ENCODE measurements at places on chromosomes 13 and 19.

- DNase-seq: no peak
Observed at GRCh38 chr13:51612867-51613266, 28.6 kb downstream of the WDFY2 start.

DNA sequence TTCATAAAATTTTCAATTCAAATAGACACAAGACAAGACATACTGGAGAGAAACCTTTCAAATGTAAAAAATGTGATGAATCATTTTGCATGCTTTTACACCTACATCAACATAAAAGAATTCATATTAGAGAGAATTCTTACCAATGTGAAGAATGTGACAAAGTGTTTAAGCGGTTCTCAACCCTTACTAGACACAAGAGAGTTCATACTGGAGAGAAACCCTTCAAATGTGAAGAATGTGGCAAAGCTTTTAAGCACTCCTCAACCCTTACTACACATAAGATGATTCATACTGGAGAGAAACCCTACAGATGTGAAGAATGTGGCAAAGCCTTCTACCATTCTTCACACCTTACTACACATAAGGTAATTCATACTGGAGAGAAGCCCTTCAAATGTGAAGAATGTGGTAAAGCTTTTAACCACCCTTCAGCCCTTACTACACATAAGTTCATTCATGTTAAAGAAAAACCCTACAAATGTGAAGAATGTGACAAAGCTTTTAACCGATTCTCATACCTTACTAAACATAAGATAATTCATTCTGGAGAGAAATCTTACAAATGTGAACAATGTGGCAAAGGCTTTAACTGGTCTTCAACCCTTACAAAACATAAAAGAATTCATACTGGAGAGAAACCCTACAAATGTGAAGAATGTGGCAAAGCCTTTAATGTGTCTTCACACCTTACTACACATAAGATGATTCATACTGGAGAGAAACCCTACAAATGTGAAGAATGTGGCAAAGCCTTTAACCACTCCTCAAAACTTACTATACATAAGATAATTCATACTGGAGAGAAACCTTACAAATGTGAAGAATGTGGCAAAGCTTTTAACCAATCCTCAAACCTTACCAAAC, 24.6 kb upstream of the ZNF431 start:
- DNase-seq: no peak

DNA sequence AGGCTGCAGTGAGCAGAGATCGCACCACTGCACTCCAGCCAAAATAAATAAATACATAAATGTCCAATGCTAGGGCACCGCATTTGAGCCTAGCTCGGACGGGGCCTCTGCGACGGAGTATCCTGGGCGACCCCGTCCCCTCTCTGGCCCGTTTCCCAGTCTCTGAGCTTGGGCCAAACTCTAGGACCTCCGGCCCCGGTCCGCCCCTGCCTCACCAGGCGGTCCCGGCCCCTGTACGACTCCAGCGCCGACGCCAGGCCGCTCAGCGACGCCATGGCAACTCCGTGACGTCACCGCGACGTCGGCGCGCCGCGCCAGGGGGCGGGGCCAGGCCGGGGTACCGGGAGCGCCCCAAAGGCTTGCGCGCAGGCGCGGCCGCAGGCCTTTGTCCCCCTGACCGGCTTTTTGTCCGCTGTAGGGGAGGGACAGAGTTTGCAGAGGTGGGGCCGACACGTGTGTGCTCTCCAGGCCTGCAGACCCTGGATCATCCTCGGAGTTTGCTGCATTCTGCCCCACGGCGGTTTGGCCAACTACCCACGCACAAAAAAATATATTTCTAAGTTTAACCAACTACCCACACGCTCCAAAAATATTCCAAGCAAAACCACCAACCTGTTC, at the start of gene PEX11G:
Gene PEX11G, minus strand, starts transcription at position 300 of the 618 bp plus-strand sequence. Its CDS starts 25 bp downstream, at position 275.
- peak; percentile 91 for DNase-seq

GRCh38 chr19:17659996-17660395, 28.2 kb downstream of the UNC13A start:
- DNase-seq: no peak

DNA sequence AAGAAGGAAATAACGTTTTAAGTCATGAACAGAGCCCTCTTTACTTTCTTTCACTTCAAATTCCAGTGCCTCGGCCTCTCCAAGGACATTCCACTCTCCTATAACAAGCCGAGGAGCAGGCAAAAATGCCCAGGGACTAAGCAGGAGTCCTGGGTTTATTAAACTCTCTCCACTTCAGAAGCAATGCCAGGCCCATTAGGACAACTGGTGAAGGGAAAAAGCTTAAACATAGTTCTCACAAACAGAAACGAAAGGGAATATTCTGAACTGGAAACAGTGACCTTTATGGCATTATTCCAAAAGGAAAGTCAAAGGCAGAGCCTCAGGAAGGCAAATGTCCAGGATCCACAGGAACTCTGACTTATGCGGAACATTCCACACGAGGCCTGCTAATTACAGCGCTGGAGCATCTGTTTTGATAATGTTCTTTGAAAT, 30.9 kb upstream of the MED4 start:
- no peak for DNase-seq

GRCh38 chr13:61700181-61700580, 284.5 kb upstream of the PCDH20 start:
- DNase-seq: no peak

GRCh38 chr19:327291-328024, 17.1 kb downstream of the MIER2 start:
- DNase-seq: no peak

GRCh38 chr13:29587645-29588044, 7.8 kb downstream of the SLC7A1 start:
- no peak for DNase-seq

DNA sequence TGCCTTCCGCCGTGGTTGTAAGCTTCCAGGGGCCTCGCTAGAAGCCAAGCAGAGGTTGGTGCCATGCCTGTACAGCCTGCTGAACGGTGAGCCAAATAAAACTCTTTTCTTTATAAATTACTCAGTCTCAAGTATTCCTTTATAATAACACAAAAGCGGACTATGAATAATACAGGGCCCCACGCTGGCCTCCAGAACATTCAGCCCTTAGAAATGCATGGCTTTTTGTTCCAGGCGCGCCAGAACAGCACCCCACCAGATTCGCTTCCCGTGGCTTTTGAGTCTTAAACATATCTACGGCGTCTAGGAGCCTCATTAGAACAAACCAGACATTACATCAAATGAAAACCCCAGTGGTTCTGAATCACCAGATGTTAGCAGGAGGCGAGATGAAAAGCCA, 75.1 kb downstream of the SLC15A1 start:
- no peak for DNase-seq

- DNase-seq: no peak
Observed at GRCh38 chr13:112346173-112346898, 29.8 kb upstream of the SPACA7 start.

DNA sequence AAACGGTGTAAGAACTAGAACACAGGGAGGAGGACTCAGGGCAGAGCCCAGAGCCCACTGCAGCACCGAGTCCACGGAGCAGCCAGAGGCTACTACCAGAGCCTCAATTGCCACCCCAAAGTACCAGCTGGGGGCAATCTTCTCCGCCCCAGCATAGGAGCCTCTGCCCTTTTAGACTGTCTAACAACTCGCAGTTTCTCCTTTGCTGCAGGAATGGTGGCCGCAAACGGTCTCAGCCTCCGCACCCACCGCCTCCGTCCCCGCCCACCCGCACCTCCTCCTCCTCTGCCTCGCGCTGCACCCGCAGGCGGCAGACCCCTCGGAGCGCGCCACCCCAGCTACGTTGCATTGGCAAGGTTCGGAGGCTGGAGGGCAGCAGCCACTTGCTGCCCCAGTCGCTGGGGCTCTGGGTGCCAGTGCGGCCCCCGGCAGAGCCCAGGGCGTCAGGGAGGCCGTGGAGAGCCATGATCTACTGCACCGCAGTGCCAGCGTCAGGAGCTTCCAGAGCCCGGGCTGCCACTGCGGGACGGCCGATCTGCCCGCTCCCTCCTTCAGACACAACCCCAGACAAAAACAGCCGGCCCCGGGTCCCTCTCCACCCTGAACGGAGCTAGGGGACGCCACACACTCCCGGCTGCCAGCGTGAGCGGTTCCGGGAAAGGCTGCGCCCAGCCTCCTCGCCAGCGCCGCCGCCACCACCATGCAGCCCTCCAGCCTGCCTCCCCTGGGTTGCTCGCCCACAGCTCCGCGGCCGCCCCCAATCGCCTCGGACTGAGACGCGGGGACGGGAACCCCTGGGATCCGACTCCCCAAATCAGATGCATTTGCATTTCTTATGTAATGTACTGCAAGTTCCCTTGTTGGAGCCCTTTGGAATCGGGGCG, 1.8 kb downstream of the FGF14 start:
- no peak for DNase-seq

DNA sequence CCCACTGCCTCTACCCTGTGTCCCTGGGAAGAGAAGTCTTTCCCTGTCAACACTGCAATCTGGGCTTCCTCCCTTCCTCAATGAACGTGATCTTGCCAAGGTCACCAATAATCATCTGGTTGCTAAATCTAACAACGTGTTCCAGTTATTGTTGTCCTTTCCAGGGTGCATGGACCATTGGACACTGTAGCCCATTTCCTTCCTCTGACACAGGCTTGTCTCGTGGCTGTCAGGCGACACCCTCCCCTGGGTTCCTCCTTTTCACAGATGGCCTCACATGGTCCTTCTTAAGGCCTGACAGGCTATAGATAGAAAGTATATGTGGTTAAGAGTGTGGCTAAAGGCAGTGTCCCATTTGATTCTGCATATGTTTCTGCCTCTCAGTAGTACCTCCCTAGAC, 67.7 kb upstream of the STARD13 start:
- DNase-seq: no peak

- DNase-seq: peak; percentile 60
Observed at GRCh38 chr13:45398877-45399276, 19.3 kb downstream of the SLC25A30 start.

GRCh38 chr19:42193706-42194105, 23.8 kb downstream of the DEDD2 start:
- DNase-seq: no peak

GRCh38 chr19:10086591-10087192, 575 bp downstream of the SHFL start:
- peak; percentile 38 for DNase-seq

DNA sequence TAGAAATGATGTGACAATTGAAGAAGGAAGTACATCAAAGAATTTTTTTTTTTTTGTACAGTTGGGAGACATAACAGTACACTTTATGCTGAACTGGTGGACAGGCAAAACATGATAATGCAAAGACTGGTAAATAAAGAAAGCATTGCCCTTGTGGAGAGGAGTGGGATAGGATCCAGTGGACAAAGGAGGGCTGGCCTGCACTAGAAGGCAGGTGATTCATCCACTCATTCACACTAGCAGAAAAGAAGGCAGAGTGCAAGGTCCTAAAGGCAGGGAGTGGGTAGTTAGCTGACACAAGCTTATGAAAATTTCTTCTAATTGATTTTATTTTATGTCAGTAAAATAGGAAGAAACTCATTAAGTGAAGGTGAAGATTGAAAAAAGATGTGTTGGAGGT, 17.6 kb upstream of the NALCN start:
- no peak for DNase-seq

DNA sequence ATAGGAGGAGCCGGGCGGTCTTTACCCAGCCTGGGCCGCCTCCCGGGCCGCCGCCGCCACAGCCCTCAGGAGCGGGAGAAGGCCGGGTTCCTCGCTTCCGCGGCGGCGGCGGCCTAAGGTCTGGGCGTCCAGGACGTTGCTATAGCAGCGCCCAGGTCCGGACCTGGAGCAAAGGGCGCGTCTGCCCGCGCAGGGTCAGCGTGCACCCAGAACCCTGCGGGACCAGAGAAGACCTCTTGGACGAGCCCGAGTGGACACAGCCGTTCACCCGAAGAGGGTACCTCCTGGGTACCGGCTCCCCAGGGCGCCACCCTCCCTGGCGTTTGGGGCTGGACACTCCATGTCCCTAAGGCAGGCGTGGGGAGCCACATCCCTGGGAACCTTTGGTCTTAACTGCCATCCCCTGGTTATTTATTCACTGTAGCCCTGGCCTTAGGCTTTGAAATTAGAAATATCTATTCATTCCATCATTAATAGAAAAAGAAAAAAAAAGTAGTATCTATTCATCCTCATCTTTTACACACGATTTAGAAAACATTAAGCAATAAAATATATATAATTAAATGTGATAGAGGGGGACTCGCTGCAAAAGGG, 2.4 kb downstream of the DZIP1 start:
- no peak for DNase-seq

DNA sequence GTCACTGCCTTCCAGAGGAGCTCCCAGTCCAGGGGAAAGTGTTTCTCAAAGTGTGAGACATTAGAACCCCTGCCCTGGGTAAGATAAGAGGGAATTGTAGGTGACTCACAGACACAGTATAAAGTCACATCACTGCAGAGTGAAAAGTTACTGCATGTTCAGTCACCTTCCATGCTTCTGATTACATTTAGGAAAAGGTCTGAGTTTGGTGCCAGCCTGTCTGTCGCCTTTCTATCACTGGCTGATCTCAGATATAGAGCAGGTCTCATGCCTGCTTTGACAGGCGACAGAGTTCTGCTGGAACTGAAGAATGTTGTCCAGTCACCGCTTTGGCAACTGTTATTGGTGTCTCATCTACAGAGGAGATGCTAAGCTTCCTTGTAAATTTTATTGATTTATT, 1078.6 kb downstream of the UQCRFS1 start:
- no peak for DNase-seq

All from CD4-positive, alpha-beta T cell treated with Interleukin-10 for 1 hour (primary cell).